ENCODE measurements at places on chromosomes 3 and 15.
A peak's percentile ranks its signal among the peaks of the same experiment; 100 is the strongest.

- no peaks in the 10 kb centered on the region for H3K4me1 ChIP-seq
- no peaks in the 10 kb centered on the region for H3K27me3 ChIP-seq
- no peak for DNase-seq
- H3K27ac ChIP-seq, result no peak overlapping the region
Observed at GRCh38 chr15:94070356-94071295, 160.7 kb upstream of the MCTP2 start.

GRCh38 chr3:54941690-54942362, 14.0 kb upstream of the LRTM1 start:
- no peaks in the 10 kb centered on the region for H3K36me3 ChIP-seq
- H3K4me1 ChIP-seq, result no peaks in the 10 kb centered on the region
- H3K27ac ChIP-seq, result no peak overlapping the region
- no peak for DNase-seq
- H3K4me3 ChIP-seq, result no peak overlapping the region

GRCh38 chr3:16723978-16724377, 118.8 kb upstream of the DAZL start:
- no peaks in the 10 kb centered on the region for H3K4me1 ChIP-seq
- no peak overlapping the region for H3K27ac ChIP-seq
- H3K4me3 ChIP-seq, result no peak overlapping the region
- H3K36me3 ChIP-seq, result no peaks in the 10 kb centered on the region

GRCh38 chr15:72787526-72787925, 4.0 kb upstream of the ADPGK start:
- H3K36me3 ChIP-seq, result no peaks in the 10 kb centered on the region
- no peaks in the 10 kb centered on the region for H3K27me3 ChIP-seq
- H3K4me1 ChIP-seq, result peaks cover 7% of the 10 kb centered on the region
- no peak overlapping the region for H3K4me3 ChIP-seq

GRCh38 chr3:72388117-72388516, 460.1 kb downstream of the SHQ1 start:
- no peak overlapping the region for H3K27ac ChIP-seq
- no peak overlapping the region for H3K4me3 ChIP-seq
- peaks cover 26% of the 10 kb centered on the region for H3K4me1 ChIP-seq
- H3K36me3 ChIP-seq, result no peaks in the 10 kb centered on the region

DNA sequence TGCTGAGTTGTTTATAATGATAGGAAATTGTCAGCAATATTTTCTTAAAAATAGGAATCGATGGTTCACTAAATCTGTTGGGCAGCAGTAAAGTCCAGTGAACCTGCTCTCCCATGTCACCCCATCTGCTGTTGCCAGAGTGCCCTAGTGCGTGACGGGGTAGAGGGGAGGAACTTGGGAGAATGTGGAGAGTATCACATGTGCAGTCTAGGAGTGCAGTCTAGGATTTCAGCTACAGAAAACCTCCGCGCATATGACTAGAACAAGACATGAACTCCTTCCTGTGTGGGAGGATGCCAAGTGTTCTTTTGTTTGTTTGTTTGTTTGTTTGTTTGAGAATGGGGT, 74.6 kb upstream of the ACAD9 start:
- no peaks in the 10 kb centered on the region for H3K27me3 ChIP-seq
- H3K36me3 ChIP-seq, result peaks cover 4% of the 10 kb centered on the region
- H3K27ac ChIP-seq, result peak overlapping the region; percentile 41
- H3K4me3 ChIP-seq, result no peak overlapping the region
- DNase-seq, result no peak

DNA sequence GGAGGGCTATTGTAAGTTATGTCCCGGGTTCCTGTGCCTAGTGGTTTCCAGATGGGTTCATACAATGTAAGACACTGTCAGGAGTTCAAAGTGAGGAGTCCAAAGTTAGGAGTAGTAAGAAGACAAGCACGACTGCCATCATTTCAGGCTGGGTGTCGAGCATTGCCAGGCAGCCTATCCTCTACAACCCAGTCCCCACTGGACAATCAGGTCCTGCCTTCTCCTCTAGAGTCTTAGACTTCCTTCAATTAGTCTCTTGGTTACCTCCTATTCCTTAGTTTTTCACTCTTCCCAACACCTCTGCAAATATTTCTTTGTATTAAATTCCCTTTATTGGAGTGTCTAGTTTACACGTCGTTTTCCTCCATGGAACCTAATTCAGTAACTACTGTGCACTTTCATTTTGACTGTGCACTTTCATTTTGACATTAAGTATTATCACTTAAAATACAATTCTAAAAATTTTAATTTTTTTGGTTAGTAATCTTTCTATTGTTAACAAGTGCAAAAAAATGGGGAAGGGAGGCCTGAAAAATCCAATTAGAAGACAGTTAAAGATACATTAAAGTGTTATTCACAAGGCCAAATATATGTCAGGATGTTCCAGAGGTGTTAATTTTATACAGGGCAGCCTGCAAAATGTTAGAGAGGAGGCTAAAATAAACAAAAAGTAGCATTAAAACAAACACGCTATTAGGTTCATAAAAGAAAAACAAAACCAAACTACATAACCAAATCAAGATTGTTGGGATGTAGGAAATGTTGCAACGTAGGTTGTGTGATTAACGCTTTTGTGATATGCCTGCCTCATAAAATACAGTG, 155.3 kb downstream of the TBL1XR1 start:
- H3K27me3 ChIP-seq, result no peaks in the 10 kb centered on the region
- peaks cover 5% of the 10 kb centered on the region for H3K4me1 ChIP-seq
- no peak overlapping the region for H3K4me3 ChIP-seq
- peaks cover 15% of the 10 kb centered on the region for H3K36me3 ChIP-seq
- DNase-seq, result no peak

- H3K27ac ChIP-seq, result no peak within 1 kb of the TSS
- no peaks in the 10 kb centered on the region for H3K4me1 ChIP-seq
Observed at GRCh38 chr15:79431636-79432344, at the start of gene MINAR1. MINAR1 (plus strand) TSS chr15:79432336; CDS start chr15:79456148, 23,812 bp downstream.

DNA sequence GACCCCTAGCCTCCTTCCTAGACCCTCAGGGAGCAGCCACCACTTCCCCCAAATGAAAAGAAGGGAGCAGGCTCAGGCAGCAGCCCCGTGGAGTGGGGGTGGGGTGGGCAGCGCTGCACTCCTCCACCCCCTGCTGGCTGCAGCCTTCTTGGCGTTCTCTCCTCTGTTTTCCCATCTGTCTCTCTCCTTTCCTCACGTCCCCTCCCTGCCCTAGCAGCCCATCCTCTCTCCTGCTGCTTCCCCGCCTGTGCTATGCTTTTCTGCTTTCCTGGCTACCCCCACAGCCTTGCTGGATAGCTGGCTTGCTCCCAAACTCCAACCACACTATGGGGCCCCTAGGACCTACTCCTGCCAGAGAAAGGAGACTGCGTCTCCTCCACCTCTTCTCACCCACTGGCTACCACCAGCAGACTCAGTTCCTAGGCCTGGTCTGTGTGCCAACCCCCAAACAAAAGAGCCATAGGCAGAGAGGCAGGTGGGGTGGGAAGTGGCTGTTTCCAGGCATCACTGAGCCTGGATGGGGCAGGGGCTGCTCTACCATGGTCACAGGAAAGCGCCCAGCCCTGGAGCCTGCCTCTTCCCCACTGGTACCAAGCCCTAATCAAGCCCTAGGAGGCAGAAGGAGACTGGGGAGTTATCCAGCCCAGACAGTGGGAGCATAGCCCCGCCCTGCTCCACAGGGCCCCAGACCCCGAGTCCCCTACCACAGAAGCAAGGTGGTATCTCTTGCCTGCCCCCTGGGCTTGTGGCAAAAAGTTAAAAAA, 3.4 kb upstream of the DISP2 start:
- H3K4me3 ChIP-seq, result peak overlapping the region; percentile 64
- H3K4me1 ChIP-seq, result no peaks in the 10 kb centered on the region
- DNase-seq, result no peak
- peak overlapping the region; percentile 90 for H3K27ac ChIP-seq
- peaks cover 23% of the 10 kb centered on the region for H3K36me3 ChIP-seq

- peaks cover 13% of the 10 kb centered on the region for H3K27me3 ChIP-seq
- H3K27ac ChIP-seq, result no peak overlapping the region
- DNase-seq, result no peak
Observed at GRCh38 chr15:68386587-68387288, 45.2 kb downstream of the ITGA11 start.

DNA sequence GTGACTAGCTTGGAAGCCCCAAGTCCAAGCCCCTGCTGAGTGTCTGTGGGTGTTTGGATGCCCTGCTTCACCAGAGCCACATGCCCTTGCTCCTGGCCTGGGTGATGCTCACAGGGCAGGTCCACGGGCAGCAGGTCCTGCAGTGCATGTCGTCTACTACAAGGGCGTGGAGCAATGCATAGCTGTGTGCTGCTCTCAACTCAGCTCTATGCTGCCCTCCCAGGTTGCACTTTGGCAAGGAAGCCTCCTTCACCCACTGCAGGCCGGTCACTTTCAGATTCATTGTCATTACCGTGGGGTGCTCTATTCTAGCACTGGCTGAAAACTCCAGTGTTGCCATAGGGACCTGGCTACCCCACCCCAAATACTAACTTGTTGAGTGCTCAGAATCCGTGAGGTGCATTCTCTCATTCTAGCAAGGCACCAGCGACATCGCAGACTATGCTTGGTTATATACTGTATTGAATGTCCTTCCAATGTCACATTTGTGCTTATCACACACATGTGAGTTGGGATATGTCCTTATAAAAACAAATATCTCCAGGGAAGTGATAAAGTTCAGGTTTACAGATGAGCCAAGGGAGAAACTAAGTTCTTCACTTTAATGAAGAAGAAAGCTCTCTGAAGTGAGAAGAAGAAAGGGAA, 51.8 kb downstream of the GRAMD1C start:
- H3K4me1 ChIP-seq, result no peaks in the 10 kb centered on the region
- DNase-seq, result peak; percentile 79
- no peak overlapping the region for H3K4me3 ChIP-seq
- peak overlapping the region; percentile 0 for H3K27ac ChIP-seq

- DNase-seq, result no peak
- H3K36me3 ChIP-seq, result no peaks in the 10 kb centered on the region
- H3K27me3 ChIP-seq, result no peaks in the 10 kb centered on the region
- H3K4me1 ChIP-seq, result no peaks in the 10 kb centered on the region
- no peak overlapping the region for H3K4me3 ChIP-seq
Observed at GRCh38 chr3:69326855-69327300, 59.0 kb downstream of the FRMD4B start.

DNA sequence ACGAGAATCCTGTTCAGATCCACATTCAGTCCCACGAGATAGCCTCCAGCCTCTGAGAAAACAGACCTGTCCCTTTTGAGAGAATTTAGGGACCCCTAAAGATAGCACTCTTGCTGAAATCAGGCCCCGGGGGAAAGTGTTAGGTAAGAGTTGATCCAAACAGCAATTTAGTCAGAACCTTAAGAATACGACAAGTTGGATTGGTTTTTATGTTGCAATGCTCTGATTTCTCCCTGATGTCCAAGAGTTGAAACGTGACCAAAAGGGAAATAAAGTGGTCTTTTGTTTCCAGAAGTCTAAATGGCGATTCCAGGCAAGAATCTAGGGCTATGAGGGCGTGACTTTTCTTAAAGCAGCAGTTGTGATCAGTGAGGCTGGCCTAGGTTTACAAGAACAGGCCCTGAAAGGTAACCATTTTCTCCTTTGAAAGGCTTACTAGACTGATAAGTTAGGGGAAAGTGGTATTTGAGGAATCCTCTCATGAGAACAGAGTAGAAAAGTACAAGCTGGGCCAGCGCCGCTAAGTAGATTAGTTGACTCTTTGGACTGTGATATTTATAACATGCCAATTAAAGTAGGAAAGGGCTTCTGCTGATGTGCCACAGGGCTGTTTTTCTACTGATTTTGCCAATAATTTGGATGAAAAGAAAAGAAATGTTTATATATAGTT, 4.9 kb downstream of the MAN2A2 start:
- H3K36me3 ChIP-seq, result peaks cover 10% of the 10 kb centered on the region
- H3K27ac ChIP-seq, result no peak overlapping the region
- no peak for DNase-seq
- H3K27me3 ChIP-seq, result no peaks in the 10 kb centered on the region
- H3K4me1 ChIP-seq, result no peaks in the 10 kb centered on the region

DNA sequence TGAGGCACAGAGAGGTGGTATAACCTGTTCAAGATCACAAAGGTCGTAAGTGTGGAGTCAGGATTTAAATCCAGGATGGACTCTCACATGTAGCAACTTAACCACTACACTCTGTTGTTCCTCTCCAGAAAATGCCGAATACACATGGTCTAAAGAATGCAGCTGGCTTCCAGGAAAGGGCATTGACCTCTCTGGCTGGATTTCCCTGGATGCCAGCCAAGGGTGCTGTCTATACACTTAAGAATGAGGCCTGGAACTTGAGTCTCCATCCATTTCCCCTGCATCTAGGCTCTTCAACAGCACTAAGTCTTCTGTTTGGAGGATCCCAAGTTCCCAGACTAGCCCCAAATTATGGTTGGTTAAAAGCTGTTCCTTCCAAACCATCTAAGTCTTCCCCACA, 60.5 kb downstream of the CERS3 start:
- H3K36me3 ChIP-seq, result no peaks in the 10 kb centered on the region
- H3K4me1 ChIP-seq, result no peaks in the 10 kb centered on the region
- peak; percentile 34 for DNase-seq
- no peak overlapping the region for H3K27ac ChIP-seq
- no peak overlapping the region for H3K4me3 ChIP-seq

DNA sequence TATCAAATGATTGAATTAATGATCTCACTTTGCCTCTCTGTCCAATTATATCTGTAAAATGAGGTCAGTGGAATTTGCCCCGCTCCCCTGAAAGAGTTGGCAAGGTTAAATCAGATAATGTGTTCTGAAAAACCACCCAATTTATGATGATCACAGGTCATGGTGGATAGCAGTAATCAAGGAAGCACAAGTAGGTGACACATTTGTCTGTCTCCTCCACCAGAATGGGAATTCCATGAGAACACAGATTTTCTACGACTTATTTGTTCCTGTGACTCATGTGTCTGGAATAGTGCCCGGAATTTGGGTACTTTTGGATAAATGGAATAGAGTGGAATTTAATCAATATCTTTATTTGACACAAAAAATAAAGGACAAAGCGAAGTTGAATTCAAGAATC, 220.9 kb upstream of the SUCLG2 start:
- H3K36me3 ChIP-seq, result no peaks in the 10 kb centered on the region
- H3K4me3 ChIP-seq, result no peak overlapping the region
- no peaks in the 10 kb centered on the region for H3K27me3 ChIP-seq
- H3K4me1 ChIP-seq, result no peaks in the 10 kb centered on the region
- peak; percentile 31 for DNase-seq

GRCh38 chr3:113606539-113607218, 74.3 kb downstream of the SIDT1 start:
- H3K27ac ChIP-seq, result no peak overlapping the region
- H3K36me3 ChIP-seq, result no peaks in the 10 kb centered on the region
- DNase-seq, result peak; percentile 30
